Fibroblast of skin of right biceps (primary cell): ENCODE measurements at places on chromosomes 2 and 18.

DNA sequence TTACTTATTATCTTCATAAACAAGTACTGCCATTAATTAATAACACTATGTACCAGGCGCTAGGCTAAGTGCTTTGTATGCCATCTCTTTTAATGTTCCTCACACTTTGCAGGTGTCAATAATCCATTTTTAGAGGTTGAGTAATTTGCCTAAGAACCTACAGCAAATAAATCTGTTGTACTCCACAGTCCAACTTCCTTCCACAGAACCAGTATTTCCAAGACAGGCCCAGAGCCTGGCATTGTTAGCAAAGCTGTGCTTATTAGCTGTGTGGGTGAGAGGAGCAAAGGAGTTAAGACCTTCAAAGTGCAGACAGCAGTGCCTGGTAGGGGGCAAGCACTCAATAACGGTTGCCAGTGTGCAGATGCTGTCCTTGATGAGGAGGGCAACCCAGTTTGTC is 14.2 kb upstream of the PTPN4 start:
- no peak for DNase-seq

DNA sequence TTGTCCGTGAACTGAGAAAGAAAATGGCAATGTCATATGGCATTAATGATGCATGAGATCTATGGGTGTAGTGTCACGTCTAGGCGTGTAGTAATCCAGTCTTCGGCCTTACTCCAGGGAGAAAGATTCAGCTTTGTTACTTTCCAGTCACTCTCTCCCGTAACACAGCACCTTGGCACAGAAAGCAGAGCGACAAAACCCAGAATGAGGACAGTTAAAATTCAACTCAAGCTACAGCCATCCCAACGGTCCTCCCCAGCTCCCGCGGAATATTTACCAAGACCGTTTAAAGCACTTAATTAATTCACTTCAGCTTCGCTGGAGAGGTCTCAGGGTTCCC is 797 bp upstream of the CRIM1 start:
- DNase-seq: no peak

- no peak for DNase-seq
Measured at GRCh38 chr18:63091671-63092364, 227.8 kb downstream of the BCL2 start.

- DNase-seq: no peak
Measured at GRCh38 chr2:171794918-171795317, 99.1 kb downstream of the SLC25A12 start.

DNA sequence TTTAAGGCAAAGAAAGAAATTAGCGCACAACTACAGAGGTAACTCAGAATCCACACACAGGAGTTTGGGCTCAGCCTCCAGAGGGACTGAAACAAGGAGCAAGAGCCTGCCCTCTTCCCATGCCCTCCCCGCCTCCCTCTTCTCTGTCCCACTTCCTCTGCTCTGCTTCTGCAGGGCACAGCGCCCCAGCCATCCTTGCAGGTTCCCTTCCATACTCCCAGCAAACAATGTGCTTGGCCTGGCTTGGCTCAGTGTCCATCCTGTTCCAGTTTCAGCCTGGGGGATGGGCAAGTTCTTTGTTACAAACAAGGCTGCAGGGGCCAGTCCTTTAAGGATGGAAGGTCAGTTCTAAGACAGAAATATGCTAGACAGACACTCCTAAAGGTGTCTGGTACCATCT is 133.5 kb downstream of the CDH20 start:
- DNase-seq: no peak
